Foreskin melanocyte (primary cell): ENCODE measurements at places on chromosomes 7 and 10.

- DNase-seq, result no peak
Measured at GRCh38 chr10:99527526-99528493, 4.9 kb upstream of the NKX2-3 start.

GRCh38 chr10:113646336-113647201 is 17.3 kb downstream of the NRAP start:
- DNase-seq, result no peak

DNA sequence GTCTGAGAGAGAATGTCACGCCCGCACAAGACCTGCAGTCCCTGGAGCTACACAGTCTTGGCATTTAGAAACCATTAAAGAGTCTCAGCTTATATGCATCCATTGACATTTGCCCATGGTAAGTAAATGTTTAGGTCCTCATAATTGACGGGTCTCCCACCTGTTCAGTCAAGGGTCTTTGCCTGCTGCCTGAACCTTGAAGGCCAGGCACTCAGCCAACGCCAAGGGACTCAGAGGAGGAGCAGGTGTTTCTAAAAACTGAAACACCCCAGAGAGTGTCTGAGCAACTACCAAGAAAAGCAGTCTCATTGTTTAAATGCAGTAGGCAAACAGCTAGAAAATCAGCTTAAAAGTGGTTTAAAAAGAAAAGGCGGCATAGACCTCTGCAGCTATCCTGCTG is 264.7 kb upstream of the AKR1E2 start:
- no peak for DNase-seq

GRCh38 chr7:116524609-116525297 is at the start of gene CAV1:
Gene CAV1 (plus strand): TSS chr7:116525036. CDS start chr7:116525063, 27 bp downstream.
- no peak for DNase-seq
